Panc1 (cell line): ENCODE measurements at places on chromosomes 2 and 18.
A peak's percentile ranks its signal among the peaks of the same experiment; 100 is the strongest.

DNA sequence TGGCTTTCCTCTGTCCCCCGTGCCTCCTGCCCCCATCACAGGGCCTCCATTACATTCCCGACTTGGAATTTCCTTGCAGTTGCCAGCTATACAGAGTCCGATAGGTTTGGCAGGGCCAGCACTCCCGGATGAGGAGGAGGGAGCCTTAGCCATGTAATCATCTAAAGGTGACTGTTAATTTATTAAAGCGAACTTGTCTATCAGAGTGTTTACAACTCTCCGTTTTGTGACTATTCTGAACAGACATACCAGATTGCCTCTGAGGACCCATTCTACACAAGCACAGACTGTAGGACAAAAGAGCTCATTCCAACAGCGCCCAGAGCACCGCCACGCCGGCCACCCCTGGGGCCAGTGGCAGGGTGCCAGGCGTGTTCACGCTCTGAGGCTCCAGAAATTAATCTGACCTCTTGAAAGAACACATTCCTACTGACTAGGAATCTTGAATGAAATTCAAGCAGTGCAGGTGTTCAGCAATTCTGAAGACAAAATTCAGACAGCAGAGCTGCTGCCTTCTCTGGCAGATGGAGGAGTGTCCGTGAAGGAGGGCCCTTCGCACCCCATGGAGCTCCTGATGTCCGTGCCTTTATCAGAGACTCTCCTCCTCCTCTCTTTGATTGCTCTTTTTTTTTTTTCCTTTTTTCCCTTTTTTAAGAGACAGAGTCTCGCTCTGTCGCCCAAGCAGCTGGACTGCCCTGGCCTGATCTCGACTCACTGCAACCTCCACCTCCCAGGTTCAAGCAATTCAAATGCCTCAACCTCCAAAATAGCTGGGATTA is 58.1 kb upstream of the RALBP1 start:
- no peak for DNase-seq

- no peak for DNase-seq
Observed at GRCh38 chr2:20468549-20469500, 22.0 kb downstream of the RHOB start.

DNA sequence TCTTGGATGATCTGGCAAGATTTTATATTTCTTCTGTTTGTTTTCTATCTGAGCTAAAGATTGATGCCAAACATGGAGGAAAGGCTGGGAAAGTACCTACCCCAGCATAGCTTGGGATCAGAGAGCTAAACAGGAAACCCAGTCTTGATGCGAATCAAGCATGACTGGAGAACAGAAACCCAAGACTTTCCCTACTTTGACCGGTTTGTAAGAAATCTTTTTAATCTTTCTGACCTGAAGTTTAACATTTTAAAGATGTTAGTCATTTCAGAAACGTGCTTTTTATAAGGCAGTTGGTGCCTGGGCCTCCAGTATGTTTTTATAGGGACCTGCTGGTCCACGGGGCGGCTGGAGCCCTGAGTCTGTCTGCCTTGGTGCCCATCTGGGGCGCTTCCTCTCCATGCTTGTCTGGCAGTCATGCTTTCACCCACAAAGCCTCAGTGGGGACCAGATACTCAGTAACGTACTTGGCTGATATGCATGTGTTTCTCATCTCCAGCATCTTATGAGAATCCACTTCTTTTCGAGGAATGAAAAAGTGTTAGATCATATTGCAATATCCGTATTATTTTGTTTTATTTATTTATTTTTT is 266.5 kb downstream of the PTGR3 start:
- no peak for DNase-seq

DNA sequence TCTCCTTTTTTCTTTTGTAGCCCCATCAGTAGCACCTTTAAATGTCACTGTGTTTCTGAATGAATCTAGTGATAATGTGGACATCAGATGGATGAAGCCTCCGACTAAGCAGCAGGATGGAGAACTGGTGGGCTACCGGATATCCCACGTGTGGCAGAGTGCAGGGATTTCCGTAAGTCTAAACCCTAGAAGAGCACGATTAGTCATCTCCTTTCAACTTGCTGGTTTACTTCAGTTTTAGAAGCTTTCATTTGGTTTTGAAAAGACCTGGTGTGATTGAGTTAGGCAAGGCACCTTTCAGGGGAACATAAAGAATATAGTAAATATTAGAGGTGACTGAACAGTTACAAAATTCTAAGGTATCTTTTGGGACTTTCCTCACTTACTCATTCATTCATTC is 72.2 kb upstream of the TMEM87B start:
- DNase-seq = no peak

GRCh38 chr18:37122877-37123276 is 293.9 kb downstream of the KIAA1328 start:
- DNase-seq = no peak

- DNase-seq = no peak
Observed at GRCh38 chr2:59655809-59656208, 897.6 kb downstream of the BCL11A start.

DNA sequence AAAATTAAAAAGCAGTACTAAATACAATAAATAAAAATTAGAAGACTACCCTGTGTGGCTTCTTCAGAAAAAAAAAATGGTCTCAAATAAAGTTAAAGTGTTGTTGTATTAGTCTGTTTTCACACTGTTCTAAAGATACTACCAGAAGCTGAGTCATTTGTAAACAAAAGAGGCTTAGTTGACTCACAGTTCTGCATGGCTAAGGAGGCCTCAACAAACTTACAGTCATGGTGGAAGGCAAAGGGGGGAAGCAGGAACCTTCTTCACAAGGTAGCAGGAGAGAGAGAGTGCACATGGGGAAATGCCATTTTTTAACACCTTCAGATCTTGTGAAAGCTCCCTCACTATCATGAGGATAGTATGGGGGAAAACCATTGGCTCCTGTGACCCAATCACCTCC is 612.8 kb downstream of the RNF144A start:
- DNase-seq = no peak

GRCh38 chr2:27152796-27153464 is 4.1 kb downstream of the TCF23 start:
- no peak for DNase-seq

GRCh38 chr2:198438331-198438730 is 633.9 kb downstream of the PLCL1 start:
- no peak for DNase-seq

DNA sequence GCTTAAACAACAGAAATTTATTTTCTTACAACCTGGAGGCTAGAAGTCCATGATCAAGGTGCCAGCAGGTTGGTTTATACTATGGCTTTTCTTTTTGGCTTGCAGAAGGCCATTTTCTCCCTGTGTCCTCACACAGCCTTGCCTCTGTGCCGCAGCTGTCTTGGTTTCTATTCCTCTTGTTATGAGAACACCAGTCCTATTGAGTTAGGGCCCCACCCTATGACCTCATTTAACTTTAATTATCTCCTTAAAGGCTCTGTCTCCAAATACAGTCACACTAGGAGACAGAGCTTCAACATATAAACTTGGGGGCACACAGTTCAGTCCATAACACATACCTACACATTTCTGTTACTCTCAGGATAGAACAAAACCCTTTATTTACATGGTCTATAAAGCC is 17.3 kb upstream of the RHOB start:
- no peak for DNase-seq

DNA sequence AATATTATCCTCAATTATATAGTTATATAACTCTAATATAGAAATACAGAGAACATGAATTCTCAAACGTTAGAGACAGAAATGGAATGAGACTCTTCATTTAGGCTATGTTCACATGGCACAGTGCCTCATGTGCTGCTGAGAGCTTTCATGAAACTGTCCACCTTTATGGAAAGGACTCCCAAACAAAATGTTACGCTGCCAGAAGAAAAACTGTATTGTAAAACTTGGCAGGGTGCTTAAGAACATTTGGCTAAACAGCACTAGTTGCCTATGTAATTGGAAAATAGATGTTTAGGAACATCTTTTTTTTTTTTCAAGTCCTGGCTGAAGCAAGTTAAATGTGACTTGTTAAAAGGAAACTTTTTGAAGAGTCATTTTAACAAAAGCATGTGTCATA is 396.0 kb downstream of the ERBB4 start:
- DNase-seq = no peak

GRCh38 chr2:43897492-43897891 is 58.7 kb downstream of the ABCG8 start:
- DNase-seq = no peak

GRCh38 chr2:58268685-58269084 is 27.6 kb upstream of the FANCL start:
- DNase-seq = no peak

- DNase-seq = no peak
Observed at GRCh38 chr2:172613615-172614231, 57.8 kb downstream of the PDK1 start.

- no peak for DNase-seq
Observed at GRCh38 chr2:85012855-85013254, 41.9 kb downstream of the KCMF1 start.

- DNase-seq = peak; percentile 61
Observed at GRCh38 chr2:195613922-195614321, 43.1 kb upstream of the SLC39A10 start.

DNA sequence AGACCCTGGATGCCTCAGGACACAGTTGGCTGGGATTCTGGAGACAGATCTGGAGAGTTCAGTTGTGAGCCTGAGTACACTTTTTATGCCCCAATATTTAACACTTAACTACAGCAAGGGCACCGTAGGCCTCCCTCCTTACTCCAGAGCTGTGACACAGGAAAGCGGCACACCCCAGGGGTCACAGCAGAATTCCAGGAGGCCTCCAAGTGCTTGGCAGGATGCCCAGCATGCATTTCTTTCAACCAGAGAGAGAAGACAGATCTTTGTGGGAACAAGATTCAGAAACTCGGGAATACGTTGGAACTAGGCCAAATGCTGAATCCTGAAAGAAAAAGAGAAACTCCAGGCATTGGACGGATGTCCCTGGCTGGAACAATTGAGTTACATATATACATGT is 199.2 kb upstream of the NT5C1B start:
- no peak for DNase-seq

DNA sequence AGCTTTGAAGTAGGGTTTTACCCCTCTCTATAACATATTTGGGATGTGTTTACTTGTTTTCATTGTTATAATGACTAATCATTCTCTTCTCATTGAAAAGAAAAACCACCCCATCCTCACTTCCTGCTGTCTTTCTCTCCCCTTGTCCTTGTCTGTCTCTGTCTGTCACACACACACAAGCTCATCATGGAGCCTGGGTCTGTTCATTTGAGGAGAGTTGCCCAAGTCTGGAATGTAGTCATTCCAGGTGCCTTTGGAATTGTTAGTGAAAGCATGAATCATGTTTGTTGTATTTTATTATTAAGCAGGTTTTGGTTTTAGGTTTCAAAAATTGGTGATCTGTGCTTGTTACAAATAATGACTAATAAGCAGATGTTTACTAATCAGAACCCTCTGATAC is 133.5 kb upstream of the IL1R2 start:
- no peak for DNase-seq

GRCh38 chr18:79875931-79876461 is 75.5 kb downstream of the SLC66A2 start:
- no peak for DNase-seq
